Hippocampal formation (tissue), 2 donors: ENCODE measurements at places on chromosomes 12 and 14.

DNA sequence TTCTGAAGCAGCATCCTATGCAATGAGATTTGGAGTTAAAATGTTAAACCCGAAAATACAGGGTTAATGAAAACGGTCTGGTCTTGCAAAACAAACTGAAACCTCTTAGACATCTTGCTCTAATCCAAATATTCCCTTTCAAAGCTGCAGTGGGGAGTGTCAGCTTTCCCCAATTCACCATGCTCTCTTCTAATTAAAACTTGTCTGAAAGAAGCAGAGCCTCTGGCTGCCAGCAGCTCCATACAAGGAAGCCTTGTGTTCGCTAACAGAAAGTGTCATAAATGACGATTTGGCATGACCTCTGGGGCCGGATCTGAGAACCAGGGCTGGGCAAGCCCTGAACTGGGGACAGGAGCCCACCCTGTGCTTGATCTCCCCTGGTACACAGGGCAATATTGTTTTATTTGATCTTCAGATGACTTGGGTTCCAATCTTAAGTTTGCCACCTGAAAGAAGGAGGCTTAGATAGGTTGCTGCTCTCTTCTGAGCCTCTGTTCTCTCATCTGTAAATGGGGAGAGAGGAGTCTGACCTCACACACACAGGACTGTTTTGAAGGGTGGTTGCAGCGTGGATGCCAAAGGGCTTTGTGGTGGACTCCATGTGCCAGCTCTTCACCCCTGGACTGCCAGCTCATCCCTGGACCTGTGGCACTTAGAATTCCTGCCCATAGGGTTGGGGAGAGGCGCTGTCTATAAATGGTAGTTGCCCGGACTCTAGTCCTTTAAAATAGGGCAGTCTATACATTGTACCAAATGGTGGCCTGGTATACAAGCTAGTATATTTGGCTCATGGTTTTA, 7.8 kb downstream of the KMT5A start:
- peak; percentile 26 for DNase-seq

DNA sequence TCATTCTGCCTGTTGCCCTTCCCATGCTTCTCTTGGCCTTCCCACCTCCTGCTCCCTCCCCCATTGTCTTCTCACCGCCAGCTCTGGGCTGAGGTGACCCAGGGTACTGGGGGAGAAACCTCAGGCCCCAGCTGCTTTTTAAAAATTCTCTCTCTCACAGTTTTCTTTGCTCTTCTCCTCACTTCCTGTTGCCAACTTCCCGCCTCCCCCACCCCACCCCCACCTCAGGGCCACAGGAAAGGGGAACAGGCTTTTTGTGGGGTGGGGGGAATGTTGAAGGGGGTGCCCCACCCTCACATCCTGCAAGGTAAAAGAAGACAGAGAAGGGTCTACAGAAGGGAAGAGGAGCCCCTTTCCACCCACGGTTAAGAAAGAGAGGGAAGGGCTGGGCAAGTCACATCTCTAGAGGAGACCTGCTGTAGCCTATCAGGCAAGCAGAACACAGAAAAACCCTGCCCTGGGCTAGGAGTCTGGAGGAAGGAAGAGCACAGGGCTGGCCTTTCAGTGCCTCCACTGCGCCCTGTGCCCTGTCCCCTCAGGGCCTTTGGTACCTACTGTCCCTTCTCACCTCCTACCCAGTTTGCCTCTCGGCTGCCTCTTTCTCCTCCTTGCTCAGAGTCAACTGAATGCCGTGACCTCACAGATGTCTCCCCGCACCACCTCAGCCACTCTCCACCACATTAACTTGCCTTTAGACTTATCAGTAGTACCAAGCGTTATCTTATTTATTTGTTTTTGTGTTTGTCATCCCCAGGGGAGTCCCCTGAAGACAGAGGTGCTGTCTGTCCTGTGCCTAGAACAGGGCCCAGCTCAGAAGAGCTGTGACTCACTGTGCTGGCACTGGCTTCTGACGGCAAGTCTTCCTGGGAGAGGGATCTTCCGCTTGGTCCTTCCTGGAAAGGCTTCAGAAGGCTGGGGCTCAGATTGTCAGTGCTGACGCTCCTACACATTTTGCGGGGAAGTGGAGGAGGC, 1.7 kb downstream of the ARHGAP9 start:
- DNase-seq: no peak

GRCh38 chr12:15669256-15669948, 119.8 kb downstream of the EPS8 start:
- no peak for DNase-seq

DNA sequence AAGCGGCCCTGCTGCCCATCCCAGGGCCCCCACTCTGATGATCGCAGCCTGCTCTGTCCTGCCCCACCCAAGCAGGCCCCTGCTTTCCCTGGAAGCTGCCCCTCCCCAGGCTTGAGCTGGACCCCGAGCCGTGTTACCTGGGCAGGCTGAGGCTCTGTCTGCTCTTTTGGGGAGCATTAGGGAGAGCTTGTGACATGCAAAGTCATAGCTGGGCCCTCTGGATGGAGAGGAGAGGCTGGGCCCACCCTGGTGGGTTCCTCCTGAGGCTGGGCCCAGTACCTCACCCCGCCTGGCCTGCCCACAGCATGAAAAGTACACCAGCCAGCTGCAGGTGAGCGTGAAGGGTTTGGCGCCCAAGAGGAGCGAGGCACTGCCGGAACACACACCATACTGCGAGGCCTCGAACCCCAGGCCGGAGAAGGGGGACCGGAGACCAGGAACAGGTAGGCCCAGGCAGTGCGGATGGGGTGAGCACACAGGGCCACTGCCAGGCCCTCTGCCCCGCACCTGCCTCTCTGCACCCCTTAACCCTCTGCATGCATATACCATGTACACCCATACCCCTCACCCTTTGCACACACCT, 15.0 kb downstream of the CEP170B start:
- no peak for DNase-seq

DNA sequence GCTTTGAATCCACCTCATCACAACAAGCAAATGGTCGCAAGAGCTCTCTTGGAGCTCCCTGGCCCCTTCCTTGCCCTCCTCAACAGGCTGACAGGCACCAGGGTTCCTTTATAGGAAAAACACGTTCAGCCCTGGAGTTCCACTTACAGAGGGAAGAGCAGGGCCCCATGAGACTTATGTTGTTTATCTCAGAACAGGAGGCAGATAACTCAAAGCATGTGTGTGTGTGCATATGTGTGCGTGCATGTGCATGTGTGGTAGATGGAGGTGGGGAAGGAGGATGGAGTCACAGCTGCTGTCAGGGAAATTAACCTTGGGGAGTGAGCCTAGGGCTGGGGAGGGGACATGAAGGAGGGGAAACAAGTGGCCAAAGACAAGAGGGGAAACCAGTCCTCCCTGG, 138.1 kb downstream of the DPF3 start:
- no peak for DNase-seq

DNA sequence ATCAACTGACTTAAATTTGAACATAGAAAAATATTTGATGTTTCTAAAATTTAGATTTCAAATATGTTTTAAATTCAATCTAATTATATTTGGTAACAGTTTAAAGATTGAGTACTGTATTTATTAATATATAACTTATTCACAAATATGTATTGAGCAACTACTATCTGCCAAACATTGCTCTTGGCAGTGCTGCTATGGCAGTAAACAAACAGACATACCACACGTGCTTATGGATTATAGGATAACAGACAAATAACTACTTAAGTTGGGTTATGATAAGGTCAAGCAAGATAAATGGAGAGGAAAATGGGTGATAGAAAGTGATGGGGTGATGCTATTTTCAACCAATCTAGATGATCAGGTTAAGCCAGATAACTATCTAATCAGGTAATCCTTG, 538.1 kb downstream of the C12orf50 start:
- no peak for DNase-seq

DNA sequence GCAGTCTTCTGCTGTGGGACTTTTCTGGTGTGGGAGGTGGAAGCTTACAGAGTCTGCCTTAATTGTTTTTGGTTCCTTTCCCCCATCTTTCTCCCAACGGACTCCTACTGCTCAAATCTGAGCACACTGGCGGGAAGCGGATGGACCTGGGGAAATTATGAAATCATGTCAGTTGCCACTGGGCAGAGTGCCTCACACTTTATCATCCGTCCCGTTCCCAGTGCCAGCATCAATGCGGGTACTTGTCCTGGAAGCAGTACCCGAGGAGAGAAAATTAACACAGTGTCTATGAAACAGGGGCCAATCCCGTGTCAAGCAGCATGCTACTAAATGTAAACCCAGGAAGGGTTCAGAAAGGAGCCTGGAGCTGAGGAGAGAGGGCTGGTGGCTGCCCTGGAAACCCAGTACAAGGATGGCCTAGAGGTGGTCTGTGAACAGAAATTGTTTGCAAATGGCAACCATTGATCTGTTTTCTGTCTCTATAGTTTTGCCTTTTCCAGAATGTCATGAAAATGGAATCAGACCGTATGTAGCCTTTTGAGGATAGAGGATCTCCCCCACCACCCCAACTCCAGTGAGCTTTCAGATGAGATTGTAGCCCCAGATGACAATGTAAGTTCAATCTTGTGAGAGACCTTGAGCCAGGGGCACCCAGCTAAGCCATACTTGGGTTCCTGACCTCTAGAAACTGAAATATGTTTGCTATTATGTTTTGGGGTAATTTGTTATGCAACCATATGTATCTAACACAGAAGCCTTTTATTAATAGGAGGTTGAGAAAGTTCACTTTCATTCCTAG, 908 bp upstream of the CDKL1 start:
- DNase-seq: no peak

DNA sequence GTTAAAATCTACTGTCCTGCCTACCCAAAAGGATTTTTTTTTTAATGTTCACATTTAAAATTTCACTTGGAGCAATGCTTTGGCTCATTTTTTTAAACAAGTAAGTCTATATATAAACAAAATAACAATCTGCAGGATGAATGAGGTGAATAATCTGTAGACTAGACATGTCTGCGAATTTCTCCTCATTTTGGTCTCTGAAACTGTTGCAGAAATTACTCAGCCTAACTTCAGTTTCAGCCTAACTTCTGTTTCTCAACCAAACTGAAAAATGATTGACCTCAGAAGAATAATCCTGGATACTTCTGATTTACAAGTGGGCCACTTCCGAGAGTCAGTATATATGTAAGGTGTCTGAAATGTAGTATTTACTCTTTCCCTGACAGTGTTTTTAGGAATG, 39.8 kb upstream of the NPAS3 start:
- DNase-seq: no peak

GRCh38 chr14:34174973-34175372, 224.1 kb upstream of the EGLN3 start:
- DNase-seq: no peak

GRCh38 chr12:105453316-105453715, 122.8 kb downstream of the C12orf75 start:
- no peak for DNase-seq

DNA sequence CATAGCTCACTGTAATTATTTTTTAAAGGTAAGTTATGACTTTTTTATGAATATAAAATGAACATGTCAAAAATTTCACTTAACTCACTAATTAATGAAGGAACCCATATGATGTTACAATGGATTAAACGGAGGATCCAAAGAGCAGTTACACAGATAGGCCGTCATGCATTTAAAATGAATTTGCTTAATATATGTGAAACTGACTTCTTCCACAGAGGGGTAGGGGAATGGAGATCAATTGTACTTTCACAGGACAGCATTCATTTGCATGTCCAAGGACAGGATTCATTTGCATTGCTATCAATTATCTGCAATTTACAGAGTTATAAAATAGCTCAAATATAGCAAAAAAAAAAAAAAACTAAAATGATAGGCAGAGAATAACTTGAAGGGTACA, 6.6 kb upstream of the CRY1 start:
- DNase-seq: no peak
